Upper lobe of left lung (tissue), 6 donors: ENCODE measurements at places on chromosomes 2 and 18.
A peak's percentile ranks its signal among the peaks of the same experiment; 100 is the strongest.

DNA sequence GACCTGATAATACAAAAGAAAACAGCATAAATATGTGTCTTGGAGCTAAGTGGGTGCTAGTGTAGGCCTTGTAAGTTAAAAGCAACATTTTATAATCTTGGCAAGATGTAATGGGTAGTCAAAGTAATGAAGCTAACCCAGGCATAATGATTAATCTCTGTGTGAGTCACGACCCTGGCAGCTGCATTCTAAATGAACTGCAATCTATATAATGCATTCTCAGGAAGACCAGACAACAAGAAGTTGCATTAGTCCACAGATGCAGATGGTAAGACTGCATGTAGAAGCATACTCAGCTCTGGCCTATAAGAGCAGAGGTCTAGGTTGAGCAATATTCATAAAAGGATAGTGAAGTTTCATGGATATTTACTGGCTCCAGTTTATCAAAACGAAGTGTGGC, 85.6 kb upstream of the ETAA1 start:
- DNase-seq, result no peak

DNA sequence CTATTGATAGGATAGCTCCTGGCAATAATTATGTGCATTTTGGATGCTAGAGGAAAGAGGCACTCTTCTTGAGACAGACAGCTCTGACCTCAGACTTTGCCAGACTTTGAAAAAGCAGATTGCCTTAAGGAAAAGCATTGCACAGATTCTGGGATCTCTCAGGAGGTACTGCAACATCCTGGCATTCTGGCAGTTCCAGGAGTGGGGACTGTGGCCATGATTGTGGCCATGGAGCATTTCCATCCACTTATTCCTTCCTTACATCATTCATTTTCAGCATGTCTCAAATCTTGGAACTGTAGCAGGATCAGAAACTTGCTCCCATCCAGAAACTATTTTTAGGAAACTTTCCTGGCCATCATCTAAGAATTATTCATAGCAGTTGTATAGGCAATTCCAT, 144.9 kb upstream of the FOSL2 start:
- DNase-seq, result no peak

DNA sequence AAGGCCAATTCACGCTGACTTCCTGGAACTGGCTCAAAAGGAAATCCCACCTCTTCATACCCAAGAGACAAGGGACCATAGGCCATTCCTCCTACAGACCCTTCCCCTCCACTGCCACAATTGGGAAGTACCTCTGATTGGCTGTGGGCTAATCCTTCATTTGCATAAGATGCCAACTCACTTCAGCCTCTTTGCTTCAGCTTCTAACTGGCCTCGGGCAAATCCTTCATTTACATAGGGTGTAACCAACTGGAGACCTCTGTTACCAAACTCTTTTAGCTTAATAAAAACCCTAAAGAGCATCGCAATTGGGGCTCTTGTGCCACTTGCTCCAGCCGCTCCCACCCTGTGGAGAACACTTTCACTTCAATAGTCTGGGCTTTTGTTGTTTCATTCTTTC, 38.2 kb downstream of the MC2R start:
- no peak for DNase-seq

DNA sequence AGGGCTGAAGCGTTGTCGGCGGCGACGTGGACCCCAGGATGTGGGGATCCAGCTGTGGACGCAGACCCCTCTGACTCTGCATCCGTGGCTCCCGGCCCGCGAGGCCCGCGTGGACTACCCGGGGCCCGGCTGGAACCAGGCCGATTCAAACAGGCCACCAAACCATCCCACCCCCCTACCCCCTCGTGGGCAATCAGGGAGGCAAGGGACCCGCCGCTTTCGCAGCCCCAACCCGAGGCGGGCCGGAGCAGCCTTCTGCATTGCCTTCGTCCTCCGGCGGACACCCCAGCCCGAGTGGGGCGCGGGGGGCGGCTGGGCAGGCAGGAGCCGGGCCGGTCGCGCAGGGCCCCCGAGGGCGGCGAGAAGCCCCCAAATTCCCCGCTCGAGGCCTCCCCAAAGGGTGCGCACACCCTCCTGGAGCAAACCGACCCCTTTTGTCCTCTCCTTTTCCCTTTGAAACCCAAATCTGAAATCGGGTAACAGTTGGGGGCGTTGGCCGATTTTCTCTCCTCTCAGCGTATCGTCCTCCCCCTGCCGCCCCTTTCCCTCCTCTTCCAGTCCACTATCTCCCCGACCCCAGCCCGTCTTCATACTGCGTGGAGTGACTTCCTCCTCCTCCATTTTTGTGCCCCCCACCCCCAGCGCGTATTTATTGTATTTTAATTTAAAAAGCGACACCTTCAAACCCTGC, 7.4 kb downstream of the SP9 start:
- DNase-seq, result no peak

DNA sequence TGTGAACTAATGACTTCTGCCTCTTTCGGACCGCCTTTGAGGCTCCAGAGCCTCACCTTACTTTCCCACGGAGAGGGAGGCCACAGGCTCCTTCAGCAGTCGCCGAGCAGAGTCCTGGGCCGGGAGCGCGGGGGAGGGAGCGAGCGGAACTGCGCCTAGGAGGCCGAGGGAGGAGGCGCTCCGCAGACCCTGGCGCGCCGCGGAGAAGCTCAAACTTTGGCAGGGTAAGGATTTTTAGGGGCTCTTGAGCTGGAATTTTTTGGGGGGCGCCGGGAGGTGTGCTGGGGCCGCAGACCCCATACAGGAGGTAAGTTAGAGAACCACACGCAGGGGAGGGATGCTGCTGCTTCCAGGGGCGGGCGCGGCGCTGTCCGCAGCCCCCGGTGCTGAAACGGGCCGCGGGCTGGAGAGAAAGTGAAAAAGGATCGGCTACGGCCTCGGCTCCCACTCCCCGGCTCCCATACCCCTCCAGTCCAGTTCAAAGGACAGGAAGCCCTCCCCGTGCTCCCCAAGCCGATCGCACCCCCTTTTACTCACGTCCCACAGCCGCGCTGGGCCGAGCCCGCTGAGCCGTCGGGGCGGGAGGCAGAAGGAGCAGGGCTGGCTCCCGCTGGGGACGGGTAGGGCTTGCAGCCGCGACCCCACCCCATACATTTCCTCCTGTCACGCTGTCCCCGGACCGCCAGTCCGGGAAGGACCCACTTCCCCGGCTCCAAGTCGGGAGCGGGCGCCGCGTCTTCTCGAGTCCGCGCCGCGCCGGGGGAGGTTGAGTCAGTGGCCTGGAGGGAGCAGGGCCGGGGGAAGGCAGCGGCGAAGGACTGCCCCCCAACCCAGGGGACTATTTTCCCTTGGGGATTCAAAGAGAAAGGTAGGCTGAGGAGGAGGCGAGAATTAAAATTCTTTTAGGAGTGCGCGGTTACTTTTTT, at the start of gene CNGA3:
Gene CNGA3, plus strand, starts transcription at position 146 of the 926 bp plus-strand sequence. CDS start 23,520 bp downstream, outside the sequence.
- DNase-seq, result no peak

- DNase-seq, result peak; percentile 80
Measured at GRCh38 chr2:164841719-164842623, at the start of gene COBLL1. COBLL1 (minus strand) TSS chr2:164841823; CDS start chr2:164841196, 627 bp downstream.

GRCh38 chr2:54880428-54880827, 157.0 kb downstream of the EML6 start:
- no peak for DNase-seq

GRCh38 chr2:23478087-23478932, 93.3 kb downstream of the KLHL29 start:
- DNase-seq, result no peak

- DNase-seq, result no peak
Measured at GRCh38 chr2:151192681-151193080, 69.0 kb downstream of the RBM43 start.

GRCh38 chr2:64727013-64727767, 73.5 kb upstream of the SERTAD2 start:
- no peak for DNase-seq

DNA sequence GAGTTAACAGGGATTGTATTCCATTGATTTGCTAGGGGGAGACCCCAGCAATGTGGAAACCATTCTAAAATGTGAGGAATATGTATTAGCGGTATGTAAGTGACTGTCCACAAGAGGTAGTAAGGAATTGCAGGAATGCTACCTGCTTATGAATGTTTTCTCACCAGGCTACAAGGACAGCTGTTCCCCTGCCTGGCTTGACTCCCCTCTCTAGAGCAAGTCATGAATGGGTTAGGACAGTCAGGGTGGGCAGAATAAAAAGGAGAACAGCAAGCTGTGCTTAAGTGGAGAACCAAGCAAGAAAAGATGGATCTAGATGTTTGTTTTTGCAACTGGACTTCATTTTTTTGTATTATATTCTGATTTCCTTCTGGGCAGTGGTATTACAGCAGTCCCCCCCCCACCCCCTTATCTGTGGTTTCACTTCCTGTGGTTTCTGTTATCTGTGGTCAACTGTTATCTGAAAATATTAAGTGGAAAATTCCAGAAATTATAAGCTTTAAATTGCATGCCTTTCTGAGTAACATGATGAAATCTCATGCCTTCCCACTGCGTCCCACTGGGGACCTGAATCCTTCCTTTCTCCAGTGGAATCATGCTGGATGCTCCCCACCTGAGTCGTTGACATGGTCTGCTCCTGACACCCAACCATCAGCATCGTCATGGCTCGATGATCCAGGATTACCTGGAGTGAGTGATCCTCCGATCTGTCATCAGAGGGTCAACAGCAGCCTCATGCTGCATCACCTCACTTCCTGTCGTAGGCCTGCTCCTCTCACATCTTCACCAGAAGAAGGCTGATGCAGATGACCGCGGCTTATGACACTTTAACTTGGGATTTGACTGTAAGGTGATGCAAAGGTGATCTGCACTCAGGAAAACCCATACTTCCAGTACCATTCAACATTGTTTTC, 52.2 kb downstream of the VAPA start:
- DNase-seq, result no peak

- no peak for DNase-seq
Measured at GRCh38 chr2:81644189-81644588, 1339.6 kb upstream of the LRRTM1 start.

DNA sequence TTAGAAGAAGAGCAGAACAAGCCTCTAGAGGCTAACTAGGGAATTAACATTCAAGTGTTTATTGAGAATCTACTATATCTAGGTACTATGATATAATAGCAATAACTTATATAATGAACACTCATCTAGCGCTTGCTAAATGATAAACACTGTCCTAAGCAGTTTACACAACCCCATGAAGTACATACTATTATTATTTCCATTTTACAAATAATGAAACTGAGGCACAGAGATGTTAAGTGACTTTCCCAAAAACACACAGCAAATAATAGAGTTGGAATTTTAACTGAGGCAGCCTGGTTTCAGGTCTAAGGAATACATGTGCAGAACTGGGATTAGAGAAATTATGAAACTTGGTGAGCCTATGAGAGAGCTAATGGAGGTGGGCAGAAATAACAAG, 893.4 kb downstream of the CPS1 start:
- no peak for DNase-seq

DNA sequence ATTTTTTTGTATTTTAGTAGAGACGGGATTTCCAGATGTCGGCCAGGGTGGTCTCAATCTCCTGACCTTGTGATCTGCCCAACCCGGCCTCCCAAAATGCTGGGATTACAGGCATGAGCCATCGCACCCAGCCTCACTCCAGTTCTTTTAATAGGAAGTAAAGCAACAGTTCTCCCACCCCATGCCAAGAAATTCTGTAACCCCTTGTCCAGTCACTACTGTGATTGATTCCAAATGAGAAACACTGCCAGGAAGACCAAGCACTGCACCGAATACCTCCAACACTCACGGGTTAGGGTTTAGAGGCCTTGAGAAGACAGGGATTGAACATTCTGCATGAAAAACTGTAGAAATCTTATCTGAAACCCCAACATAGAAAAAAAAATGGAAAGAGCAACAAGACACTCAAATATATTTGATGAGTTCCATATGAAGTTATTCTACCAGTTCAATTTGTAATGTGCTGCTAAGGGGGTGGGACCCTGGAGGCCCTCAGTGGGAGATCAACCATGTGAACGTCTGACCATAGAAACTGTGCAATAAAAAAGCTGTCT, 48.2 kb upstream of the BIN1 start:
- DNase-seq, result no peak

DNA sequence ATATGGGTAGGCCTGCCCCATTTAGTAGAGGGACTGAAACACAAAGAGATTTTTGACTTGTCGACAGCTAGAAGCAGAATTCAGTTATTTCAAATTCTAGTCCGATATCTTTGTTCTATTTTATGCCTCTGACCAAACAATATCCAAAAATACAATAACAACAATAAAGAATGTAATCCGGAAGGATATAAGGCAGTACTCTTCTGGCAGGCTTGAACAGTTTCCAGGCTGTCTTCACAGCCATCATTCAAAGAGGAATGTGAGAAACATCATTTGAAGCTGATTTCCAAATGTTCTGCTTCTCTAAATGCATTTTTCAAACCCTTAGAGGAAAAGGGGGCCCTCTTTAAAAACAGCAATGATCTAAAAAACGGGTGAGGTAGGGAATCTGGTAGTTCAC, 36.7 kb upstream of the SPTBN1 start:
- DNase-seq, result no peak

DNA sequence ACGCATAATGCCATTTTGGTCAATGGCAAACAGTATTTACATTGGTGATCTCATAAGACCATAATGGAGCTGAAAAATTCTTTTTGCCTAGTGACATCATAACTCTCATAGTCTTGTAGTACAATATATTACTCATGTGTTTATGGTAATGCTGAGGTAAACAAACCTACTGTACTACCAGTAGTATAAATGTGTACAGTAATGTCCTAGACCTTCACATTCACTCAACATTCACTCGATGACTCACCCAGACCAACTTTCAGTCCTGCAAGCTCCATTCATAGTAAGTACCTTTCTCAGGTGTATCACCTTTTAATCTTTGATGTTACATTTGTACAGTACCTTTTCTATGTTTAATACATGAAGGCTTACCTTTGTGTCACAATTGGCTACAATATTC, 558.2 kb upstream of the PIK3C3 start:
- no peak for DNase-seq

DNA sequence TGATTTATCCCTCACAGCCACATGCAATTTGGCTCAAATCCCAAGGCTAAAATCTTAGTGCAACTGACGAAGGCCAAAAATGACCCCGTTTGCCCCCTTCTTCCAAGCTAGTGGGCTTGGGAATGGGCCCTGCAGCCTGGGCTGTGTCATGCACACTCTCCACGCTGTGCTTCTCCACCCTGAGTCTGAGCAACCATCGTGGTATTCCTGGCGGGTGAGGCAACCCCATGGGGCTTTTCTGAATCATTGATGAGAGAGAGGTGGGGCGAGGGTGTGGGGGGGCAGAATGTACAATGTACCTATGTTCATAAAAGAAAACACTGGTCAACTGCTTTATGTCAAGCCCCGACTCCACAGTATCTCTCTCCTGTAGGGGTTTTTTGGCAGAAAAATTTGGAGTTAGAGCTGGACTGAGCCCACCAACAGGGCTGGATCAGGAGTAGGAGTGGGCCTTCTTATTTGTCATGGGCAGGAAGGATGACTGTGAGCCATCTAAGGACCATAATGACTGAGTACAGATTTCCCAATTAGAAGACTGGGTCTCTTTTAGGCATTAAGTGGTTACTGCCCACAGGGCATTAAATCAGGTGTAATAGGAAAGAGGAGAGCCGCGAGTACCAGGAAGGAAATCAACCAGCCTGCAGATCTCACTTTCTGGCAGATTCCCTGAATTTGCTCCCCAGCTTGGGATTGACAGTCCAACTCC, 8.9 kb downstream of the SULT1C2 start:
- no peak for DNase-seq

GRCh38 chr2:30161929-30162706, 15.3 kb downstream of the YPEL5 start:
- no peak for DNase-seq
